NCI-H2107 (cell line): ENCODE measurements at places on chromosomes 6 and 20.

- DNase-seq, result no peak
These were observed 9.2 kb upstream of the EFHC1 start for GRCh38 chr6:52410979-52411378.

DNA sequence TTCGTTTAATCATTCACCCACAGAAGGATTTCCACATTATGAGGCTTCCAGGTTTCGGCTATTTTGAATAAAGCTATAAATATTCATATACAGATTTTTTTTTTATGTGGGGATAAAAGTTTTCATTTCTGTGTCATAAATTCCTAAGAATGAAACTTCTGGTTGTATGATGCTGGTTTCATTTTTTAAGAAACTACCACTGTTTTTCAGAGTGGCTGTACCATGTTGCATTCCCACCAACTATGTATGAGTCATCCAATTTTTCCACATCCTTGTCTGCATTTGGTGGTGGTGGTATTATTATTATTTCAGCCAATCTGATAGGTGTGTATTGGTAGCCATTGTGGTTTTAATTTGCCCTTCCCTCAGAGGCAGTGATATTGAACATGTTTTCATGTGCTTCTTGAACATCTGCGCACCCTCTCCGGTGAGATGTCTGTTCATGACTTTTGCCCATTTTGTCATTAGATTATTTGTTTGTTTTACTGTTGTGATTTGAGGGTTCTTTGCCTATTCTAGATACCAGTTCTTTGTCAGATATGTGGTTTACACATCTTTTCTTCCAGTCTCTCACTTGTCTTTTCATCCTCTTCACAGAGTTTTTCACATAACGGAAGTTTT is 75.5 kb downstream of the DOK5 start:
- no peak for DNase-seq

GRCh38 chr6:54958446-54958845 is 111.9 kb downstream of the FAM83B start:
- no peak for DNase-seq

DNA sequence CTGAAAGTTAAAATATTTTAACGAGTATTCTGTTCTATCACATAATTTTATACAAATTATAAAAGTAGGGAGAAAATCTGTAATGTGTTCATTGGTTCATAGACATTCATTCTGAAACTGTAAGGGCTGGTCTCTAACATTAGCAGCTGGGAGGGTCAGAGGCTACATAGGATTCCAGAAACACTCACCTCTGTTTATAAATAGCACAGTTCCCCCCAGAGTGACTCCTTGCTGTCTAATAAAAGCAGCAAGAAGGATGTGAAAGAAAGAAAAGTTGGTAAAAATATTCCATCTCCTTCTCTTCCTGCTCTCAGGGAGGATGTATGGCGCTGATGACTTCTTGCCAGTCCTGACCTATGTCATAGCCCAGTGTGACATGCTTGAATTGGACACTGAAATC is 25.3 kb upstream of the NAA20 start:
- no peak for DNase-seq

- no peak for DNase-seq
These were observed 41.4 kb upstream of the MYL9 start for GRCh38 chr20:36499723-36500501.

- DNase-seq, result no peak
These were observed 14.0 kb downstream of the DEFB110 start for GRCh38 chr6:50007819-50008218.

DNA sequence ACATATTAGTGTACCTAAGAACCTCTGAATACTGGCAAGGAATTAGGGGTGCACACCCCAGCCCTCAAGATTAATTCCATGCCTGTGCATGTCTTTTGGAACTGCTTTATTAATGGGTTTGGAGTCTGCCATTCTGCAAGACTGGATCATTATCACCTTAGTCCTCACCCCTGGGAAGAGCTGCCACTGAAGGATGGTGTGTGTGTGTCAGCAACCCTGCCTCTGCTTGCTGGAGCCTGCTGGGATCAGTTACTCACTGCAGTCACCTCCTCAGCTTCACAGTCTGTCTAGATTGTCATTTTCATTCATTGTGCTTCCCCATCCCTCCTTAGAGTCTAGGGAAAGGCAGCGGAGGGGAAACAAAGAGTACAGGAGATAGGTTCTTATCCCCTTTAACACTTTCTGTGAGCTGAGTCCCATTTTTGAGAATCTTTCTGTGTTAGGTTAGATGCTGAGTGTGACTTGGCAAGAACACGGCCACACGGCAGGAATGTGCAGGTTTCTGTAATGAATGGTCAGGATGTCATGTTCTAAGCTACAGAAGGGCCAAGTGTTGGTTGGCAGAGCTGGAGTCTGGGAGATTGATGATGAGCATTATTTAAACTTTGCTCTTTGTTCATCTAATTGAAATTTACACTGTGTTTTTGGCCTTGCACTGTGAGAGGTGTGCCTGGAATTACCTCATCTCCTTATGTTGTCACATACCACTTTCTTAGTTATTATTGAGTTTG is 21.1 kb downstream of the GHRH start:
- no peak for DNase-seq

DNA sequence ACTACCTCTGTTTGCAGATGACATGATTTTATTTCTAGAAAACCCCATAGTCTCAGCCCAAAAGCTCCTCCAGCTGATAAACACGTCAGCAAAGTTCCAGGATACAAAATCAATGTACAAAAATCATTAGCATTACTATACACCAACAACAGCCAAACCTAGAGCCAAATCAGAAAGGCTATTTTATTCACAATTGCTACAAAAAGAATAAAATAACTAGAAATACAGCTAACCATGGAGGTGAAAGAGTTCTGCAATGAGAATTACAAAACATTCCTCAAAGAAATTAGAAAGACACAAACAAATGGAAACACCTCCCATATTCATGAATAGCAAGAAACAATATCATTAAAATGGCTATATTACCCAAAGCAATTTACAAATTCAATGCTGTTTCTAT is 65.6 kb upstream of the HTR1E start:
- no peak for DNase-seq

DNA sequence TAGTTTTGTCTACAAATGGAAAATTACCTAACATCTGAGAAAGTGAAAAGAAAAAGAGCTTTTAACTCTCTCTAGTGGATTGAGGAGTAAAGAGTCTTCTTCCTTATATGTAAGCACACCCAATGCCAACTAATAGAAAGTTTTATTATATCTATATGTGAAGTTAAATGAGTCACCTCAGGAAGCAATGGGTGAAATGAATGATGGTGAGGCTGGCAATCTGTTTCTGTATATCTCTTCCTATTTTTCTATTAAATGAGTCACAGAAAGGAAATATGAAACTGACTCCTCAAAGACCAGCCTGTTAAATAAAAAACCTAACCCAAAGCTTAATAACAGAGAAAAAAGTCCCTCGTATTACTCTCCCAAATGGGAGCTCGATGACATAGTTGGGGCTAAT is 71.3 kb downstream of the OTOR start:
- DNase-seq, result no peak

GRCh38 chr6:139134064-139134395 is 850 bp upstream of the HECA start:
- DNase-seq, result no peak

- DNase-seq, result no peak
These were observed 2.8 kb upstream of the BTN3A3 start for GRCh38 chr6:26437550-26437949.

GRCh38 chr6:45169815-45170214 is 158.3 kb upstream of the RUNX2 start:
- DNase-seq, result no peak

- peak; percentile 80 for DNase-seq
These were observed at the start of gene GMNN for GRCh38 chr6:24774696-24775519. GMNN (plus strand) TSS chr6:24774937; CDS start chr6:24777247, 2,310 bp downstream.
